ENCODE measurements at places on chromosomes 16 and 17.

GRCh38 chr16:87359121-87359520, 24.5 kb downstream of the FBXO31 start:
- peak; percentile 62 for DNase-seq

DNA sequence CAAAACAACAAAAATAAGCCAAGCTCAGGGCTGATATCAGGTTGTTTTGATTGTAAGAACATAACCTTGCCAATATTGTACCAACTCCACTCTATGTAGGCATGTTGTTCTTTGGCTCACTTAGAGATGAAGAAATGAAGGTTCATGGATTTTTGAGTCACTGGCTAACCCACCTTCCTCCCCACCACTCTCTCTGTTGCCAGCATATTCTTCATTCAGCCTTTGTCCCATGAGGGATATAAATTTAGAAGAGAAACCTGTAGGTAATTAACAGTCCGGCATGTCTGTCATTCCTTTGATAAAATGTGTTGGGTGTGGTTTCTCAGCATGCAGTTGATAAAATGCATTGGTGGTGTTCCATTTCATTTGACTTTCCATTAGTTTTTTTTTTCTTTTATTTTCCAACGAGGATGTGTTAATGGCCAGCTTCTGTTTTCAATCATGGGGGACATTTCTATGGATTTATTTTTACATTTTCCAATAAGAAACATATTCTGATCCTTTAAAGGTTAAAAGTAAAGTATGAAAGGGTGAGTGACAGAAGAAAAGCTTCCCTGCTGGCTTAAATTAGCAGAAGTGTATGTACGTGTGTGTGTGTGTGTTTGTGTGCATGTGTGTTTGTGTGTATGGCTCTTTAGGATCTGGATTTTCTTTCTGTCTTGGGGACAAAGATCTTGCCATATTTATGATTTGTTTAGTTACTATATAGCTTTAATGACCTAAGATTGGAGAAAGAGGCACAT, 166.2 kb upstream of the KCNJ16 start:
- no peak for DNase-seq

GRCh38 chr17:42155614-42156045, 841 bp upstream of the RAB5C start:
- DNase-seq = no peak

DNA sequence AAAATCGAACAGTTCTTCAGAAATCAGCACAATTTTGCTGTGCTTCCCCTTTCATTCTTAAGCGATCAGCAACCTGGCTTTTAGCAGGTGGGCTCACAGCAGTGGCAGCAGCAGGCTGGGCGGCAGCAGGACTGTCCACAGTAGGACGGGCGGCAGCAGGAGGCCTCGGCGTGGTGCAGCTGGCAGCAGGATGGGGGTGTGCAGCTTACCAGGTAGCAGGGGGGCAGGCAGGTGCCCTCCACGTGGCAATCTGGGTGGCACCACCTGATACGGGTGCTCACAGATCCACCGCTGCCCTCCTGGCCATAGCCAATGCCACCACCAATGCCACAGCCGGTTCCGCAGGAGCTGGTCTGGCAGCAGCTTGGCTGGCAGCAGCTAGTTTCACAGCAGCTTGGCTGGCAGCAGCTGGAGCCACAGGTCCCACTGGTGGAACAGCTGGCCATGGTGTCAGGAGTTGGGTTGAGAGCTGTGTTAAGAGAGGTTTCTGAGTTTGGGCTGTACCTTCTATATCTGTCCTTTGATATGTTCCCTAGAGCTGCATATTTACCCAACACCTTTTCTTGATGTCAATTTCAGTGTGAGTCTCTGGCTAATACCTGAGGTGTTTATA, at the start of gene KRTAP1-4:
KRTAP1-4 (minus strand) TSS at position 563 of the 613 bp plus-strand sequence; CDS start at position 446, 117 bp downstream.
- DNase-seq = no peak

DNA sequence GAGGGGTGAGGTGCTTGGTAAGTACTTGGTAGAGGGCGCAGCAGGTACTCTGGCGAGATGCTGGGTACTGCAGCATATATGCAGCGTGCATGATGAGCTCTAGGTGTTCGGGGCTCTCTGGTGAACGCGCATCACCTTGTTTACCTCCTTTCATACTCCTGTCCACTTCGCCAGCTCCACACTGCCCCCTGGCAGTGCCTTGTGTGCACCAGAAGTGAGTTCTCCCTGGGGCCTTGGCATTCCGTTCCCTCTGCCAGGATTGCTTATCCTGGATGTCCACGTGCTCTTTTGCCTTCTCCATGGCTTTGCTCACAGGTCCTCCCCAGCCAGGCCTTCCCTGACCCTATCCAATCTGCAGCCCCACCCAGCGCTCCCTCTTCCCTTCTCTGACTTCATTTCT, 154.2 kb downstream of the MRM1 start:
- DNase-seq = no peak
